Activated T-cell treated with anti-CD3 and anti-CD28 coated beads for 24 hours (primary cell): ENCODE measurements at places on chromosomes 3 and 15.

DNA sequence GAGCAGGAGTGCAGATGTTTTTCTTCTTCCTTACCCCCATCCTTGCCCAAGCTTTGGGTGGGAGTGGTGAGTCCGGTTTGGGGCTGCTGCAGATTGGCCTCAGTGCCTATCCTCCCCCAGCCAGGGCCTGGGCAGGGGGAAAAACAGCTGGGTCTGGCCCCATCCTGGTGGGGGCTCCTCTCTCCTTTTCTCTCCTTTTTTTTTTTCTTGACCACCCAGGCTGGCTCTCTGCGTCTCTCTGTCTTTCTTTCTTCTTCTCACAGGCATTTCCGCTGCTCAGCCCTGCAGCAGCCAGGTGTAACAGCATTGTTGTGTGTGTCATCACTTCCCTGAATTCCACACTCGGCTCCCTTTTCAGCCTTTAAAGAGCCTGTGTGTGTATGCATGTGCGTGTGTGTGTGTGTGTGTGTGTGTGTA, 2.0 kb downstream of the FOXL2NB start:
- DNase-seq, result no peak

DNA sequence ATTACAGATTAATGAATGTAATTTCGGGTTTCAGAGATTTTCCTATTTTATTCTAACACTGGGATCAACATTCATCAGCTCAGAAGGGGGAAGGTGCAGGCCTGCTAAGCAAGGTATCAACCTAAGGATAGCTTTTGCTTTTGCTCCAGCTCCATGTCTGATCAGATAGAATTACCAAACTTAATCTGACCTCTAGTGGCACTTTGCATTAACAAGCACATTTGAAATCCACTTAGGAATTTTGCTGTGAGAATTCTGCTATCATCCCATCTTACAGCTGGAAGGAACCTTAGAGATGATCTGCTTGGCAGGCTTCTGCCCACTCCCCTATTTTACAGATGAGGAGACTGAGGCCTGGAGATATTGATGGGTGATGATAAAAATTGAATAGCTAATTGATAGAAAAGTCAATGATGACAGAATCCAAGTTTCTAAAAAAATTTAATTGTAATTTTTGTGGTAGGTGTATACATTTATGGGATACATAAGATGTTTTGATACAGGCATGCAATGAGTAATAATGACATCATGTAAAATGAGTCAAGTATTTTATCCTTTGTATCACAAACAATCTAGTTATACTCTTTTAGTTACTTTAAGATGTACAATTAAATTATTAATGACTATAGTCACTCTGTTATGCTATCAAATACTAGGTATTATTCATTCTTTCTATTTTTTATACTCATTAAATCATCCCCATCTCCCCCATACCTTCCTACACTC, 209.2 kb upstream of the ZPLD1 start:
- DNase-seq, result no peak

GRCh38 chr3:179398574-179399231, 51.2 kb downstream of the MFN1 start:
- no peak for DNase-seq

DNA sequence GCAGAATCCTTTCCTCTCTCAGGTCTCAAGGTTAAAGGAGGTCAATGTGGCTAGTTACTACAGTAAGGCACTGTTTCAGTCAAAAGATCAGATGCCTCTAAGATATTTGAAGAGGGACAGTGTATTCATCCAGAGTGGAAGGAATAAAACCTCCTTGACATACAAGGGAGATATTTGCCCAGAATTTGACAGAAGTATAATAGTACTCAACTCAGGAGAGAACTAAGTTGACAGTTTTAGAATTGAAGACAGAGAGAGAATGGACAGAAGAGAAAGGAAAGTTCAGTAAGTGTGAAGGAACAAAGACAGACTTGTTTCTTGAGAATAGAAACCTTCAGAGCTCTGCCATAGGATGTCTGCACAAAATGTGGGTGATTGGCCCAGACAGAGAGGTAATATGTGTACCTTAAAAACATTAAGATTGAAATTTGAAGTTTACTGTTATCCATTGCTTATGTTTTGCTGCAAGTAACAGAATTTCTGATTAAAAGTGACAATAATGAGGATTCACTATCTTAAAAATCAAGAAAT, 507.1 kb downstream of the IGSF11 start:
- DNase-seq, result no peak

DNA sequence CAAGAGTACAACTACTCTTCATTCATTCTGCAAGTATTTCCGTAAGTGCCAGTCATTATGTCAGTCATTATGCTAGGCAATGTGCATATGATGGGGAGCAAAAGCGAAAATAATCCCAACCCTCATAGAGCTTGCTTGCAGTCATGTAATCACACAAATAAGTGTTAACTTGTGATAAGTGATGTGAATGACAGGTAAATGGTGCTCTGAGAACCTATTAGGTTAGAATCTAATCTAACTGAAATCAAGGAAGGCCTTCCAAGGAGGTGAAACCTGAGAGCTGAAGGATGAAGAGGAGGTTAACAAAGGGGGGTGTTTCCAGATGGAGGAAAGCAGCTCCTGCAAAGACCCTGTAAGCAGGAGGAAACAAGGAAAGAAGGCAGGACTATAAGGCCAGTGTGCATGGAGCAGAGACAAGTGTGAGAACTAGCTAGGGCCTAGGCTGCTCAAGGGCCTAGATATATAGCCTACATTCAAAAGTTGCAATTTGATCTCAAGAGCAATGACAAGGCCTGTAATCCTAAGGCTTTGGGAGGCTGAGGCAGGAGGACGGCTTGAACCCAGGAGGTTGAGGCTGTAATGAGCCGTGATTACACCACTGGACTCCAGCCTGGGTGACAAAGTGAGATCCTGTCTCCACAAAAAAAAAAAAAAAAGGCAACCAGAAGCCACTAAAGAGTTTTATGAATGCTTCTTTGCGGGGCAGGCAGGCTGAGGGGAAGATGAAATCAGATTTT, 5.3 kb downstream of the PTPN9 start:
- DNase-seq, result no peak

DNA sequence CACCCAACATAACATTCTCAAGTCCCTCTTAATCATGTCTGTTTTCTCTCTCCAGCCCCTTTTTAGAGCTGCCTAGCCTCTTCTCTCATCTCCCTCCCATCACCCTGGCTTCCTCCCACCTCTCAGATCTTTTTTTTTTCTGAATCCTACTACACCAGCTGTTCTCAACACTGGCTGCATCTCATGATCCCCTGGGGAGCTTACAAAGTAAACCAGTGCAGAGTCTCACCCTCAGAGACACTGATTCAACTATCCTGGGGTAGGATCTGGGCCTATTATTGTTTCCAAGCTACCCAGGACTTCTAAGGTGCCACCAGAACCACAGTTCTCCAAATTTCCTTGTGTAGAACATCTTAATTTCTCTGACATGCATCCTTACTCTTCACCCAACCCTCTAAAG, 50.3 kb upstream of the ACAN start:
- no peak for DNase-seq

DNA sequence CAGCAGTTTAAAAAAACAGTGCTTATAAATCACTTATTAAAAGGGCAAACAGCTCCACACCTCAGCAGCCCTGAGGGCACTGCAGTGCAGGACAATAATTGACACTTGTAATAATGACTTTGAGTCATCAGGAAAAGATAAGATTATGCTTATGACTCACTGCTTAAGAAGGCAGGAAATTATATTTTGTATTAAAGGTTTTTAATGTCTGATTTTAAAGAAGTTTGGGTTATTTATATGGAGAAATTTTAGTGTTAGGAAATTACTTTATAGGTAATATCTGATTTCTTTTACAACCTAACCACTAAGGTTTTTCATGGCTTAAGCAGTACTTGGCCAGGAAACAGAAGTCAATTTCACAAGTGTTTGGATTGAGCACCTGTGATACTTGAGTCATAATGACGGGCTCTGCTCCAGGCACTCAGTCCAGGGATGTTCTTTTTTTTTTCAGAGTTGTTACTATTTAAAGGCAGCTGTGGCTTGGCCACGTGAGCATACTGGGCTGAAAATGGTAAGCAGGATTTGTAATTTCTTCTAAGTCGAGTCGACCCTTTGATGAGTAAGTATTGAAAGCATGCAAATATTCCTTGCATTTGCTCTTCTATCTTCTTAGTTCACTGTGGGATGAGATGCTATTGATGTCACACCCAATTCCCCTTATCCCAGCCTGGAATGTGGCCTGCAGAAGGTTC, 21.6 kb upstream of the SLC6A20 start:
- DNase-seq, result no peak

GRCh38 chr3:150362515-150363302, 45.4 kb upstream of the TSC22D2 start:
- DNase-seq, result no peak

DNA sequence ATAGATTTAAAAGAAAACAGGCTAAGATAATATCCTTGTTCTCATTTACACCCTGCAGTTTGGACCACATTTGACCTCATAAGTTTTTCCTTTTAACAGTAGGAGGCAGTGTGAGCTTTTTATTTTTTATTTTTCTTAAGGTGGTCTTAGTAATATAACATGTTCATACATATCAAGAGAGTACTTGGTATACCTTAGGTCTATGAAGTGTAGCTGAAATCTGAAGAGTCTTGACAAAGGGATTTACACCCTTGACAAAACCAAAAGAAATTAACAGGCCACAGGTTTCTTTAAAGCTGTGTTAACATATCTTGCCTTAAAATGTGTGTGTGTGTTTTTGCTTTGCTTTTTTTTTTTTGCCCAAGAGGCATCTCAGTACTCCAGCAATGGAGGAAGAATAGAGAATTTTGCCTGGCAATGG, 3.2 kb downstream of the RAP2B start:
- DNase-seq, result no peak

- DNase-seq, result no peak
Measured at GRCh38 chr3:178686826-178687225, 150.6 kb downstream of the KCNMB2 start.

GRCh38 chr3:5057272-5057671, 64.8 kb upstream of the ARL8B start:
- DNase-seq, result no peak
